ENCODE measurements at places on chromosomes 6 and 20.

DNA sequence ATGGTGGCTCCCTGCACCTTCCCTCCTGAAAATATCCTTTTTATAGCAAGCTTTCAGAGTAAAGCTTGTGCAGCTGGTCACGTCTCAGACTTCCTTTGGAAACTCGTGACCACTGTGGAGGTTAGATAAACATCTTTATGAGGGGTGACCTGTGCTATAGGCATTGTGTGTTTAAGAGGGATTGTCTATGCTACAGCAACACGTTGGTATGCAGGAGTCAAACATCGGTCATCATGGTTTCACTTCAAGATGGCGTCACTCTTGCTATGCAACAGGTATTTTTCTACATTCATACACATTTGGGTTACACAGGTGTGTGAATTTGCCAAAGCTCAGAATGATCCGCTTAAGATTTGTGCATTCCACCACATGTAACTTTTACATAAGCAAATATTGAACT lies 14.6 kb upstream of the BLCAP start:
- DNase-seq, result no peak

- no peak for DNase-seq
Observed at GRCh38 chr6:42507901-42508300, 55.9 kb upstream of the UBR2 start.

DNA sequence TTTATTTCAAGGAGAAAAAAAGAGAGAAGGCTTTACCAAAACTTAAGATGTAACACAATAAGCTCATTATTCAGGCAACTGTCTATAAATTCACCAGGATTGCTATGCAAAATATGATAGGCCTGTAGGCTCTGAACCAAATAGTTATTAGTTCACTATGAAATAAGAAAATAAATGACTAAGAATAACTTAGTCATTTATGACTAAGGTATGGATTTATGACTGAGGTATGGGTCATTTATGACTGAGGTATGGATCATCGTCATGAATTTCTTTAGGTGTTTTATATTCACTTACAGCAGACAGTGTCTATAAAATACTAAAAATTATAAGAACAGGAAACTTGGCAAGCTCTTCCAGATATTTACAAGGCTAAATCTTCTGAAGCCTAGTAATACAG lies 52.1 kb upstream of the SNX9 start:
- no peak for DNase-seq

DNA sequence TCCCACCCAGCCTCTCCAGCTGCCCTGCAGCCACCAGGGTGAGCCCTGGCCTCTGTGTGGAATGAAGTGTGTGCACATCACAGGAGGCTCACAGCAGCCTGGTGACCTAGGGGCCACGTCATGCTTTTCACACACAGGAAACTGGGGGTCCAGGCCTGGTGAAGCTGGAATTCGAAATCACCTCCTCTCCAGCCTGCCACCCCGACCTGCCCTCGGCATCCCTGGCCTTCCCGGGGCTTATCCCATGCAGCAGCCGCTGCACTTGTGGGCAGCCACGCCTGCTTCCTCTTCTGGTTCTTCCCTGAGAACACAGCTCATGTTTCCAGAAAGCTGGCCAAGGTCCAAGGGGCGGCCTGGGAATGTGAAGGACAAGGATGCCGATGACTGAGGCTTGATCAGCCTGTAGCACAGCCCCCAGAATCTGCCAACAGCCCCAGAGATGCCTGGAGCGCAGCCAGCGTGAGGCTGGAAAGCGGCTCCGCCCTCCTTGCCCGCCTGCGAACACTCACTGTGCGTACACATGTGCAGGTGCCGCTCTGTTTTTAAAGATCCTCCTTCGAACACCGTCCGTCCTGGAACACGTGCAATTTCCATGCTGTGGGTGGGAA lies 4.2 kb upstream of the NTSR1 start:
- peak; percentile 92 for DNase-seq

GRCh38 chr20:34129518-34130162 lies 17.6 kb upstream of the EIF2S2 start:
- peak; percentile 43 for DNase-seq

- DNase-seq, result no peak
Observed at GRCh38 chr6:8930009-8930408, 494.7 kb upstream of the SLC35B3 start.

GRCh38 chr20:43722153-43722505 lies 4.7 kb downstream of the GTSF1L start:
- no peak for DNase-seq

DNA sequence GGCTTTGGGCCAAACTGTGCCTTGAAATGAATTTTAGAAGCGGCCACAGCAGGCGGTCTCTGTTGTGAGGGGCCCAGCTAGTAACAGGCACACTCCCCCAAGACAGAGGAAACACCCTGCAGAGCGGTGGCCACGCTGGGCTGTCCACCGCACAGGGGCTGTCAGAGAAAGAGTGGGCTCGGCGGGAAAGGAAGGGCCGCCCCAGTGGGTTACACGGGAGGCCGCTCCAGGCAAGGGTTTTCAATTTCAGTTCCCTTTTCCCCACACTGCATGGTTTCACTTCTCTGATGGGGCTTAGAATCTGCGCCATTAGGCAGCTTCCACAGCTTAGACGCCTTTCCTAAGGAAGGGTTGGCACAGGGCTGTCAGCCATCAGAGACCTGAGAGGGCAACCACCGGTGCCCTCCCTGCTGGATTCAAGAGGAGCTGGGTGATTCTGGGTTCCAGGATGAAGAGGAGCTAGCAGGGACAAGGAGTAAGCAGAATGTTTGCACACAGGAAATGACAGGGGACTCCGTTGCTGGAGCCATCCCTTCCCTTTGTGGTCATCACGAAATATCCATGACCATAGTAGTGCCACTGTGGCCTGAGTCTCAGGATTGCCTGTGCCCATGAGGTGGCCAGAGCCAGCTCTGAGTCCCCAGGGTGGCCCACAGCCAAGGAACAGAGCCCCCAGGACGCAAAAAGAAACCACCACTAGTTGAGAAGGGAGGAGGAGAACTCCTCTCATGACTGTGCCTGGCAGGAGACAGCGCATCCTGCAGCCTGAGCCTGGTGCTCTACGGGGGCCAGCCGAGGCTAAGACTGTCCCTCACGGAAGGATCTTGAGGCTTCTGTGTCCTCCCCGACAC lies 282.7 kb downstream of the NRN1 start:
- DNase-seq, result peak; percentile 41

GRCh38 chr6:37916675-37917074 lies 97.1 kb downstream of the ZFAND3 start:
- no peak for DNase-seq

GRCh38 chr6:125640441-125641150 lies 108.8 kb upstream of the HEY2 start:
- no peak for DNase-seq

GRCh38 chr6:82385102-82385501 lies 21.5 kb downstream of the TPBG start:
- no peak for DNase-seq

- DNase-seq, result no peak
Observed at GRCh38 chr6:105272786-105273185, 93.0 kb upstream of the POPDC3 start.

DNA sequence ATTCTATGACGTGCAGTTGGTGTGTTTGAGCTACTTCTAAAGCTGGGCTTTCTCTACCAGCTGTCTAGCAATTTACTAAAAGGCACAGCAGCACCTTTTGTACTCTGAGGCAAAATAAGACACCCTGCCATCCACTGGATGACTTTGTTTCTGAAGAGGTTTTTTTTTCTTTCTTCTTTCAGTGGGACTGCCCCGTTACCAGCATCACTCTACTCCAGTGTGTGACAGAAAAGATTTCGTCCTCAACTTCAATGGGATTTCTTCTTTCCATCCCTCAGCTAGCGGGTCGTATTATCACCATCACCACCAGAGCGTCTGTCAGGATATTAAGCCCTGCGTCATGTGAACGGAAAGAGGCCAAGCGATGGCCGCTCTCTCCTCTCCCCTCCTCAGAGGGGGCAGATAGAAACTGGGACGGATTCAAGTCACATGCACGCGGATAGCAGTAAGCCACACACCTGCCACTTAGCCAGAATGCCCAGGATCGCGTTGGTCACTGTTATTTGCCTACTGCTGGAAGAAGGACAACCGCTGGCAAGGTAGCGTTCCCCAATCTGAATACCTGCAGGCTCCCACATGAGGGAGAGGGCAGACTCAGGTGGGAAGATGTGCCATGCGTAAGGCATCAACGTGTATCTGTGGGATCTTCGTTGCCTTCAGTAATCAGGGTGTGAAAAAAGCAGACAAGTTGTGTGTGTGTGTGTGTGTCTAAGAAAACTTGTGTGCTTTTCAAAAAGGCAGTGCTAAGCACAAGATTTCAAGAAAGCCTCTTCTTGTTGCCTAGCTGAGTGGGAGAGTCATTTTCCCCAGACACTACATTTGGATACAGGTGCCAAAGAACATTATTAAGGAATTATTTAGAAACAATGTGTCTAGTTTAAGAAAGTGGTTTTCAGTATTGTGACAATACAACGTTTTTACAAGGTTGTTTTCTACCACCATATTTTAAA lies 5.4 kb downstream of the FOXF2 start:
- DNase-seq, result no peak

- DNase-seq, result peak; percentile 71
Observed at GRCh38 chr6:134822920-134823709, 126.8 kb downstream of the ALDH8A1 start.

- DNase-seq, result no peak
Observed at GRCh38 chr20:4025679-4026078, 10.3 kb upstream of the RNF24 start.

- DNase-seq, result no peak
Observed at GRCh38 chr6:52590152-52590891, 13.5 kb upstream of the TRAM2 start.

- no peak for DNase-seq
Observed at GRCh38 chr20:15359056-15359455, 1021.6 kb upstream of the FLRT3 start.

DNA sequence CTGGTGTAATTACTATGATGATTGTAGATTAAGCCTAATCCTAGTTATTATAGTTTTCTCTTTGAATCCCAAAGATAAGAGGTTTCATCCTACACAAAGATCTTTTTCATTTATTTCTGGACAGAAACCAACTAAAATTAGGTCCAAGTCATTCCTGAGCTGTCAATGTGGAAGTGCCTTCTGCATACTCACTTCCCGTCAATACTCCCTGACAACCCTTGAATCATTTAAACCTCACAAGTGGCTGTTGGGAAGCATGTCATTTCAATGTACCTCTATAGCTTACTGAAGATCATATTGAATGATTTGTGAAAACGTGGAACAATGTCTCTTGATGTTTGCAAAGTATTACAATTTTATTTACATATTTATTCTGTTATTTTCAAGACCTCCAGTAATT lies 274.1 kb downstream of the HACE1 start:
- no peak for DNase-seq

GRCh38 chr6:113512576-113512975 lies 344.6 kb upstream of the MARCKS start:
- DNase-seq, result no peak

All from left hindlimb (tissue), 1 donor.